Myocyte (in vitro differentiated cells): ENCODE measurements at places on chromosomes 16 and 17.

DNA sequence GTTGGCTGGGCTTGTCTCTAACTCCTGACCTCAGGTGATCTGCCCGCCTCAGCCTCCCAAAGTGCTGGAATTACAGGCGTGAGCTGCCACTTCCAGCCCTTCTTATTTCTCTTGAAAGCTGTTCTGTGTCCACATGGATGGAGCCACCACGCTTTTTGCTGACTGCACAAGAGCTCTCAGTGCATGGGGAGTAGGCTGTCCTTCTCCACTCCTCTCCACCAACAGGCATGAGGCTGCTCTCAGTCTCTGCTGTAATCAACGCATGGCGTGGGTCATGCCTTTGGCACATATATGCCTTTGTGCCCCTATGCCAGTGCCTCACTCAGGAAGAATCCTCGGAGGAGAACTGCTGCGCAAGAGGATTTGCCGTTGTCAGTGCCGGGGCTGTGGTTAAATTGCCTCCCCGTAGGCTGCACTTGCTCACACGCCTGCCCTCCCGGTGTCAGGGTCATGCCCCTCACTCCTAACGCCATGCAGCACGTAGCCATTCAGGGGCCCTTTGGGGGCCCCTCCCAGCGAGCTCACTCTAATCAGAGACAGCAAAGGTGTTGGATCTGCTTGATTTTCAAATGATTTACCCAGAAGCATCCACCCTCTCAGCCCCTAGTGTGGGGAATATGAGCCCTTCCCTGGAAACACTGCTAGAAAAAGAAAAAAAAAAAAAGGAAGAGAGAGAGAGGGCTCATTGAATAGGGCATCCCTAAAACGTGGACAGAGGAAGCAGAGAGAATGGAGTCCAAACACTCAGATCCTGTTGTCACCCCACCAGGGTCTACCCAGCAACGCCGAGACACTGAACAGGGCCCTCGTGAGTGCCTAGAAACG, 47.5 kb upstream of the ZCCHC14 start:
- peak; percentile 22 for DNase-seq

DNA sequence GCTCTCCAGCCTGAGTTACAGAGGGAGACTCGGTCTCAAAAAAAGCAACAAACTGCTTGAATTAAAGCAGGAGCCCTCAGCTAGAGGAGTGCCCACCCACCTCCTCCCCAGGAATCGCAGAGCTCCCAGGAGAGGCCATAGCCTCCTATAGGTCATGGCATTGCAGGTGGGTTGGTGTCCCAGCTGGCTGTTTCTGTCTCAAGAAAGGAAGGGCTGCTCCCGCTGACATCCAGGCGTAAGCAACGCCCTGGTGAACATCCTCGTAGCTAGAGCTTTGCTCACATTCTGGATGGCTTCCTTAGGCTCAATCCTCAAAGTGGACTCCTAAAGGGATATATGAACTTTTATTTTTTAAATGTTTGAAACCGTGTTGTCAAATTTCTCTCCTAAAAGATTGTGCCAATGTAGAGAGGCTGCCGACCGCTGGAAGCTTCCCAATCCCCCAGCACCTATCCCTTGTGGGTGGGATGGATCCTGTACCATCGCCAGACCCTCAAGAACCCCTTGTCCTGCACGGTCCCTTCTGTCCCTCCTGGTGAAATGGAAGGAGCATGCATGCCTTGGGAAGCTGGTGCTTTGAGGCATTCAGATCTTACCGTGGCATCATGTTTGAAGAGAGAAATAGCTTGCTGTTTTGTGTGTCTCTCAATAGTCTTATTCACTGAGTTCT, 5.9 kb downstream of the NLRC5 start:
- DNase-seq, result no peak

- DNase-seq, result no peak
These were observed 27.4 kb downstream of the EMP2 start for GRCh38 chr16:10552998-10553491.

DNA sequence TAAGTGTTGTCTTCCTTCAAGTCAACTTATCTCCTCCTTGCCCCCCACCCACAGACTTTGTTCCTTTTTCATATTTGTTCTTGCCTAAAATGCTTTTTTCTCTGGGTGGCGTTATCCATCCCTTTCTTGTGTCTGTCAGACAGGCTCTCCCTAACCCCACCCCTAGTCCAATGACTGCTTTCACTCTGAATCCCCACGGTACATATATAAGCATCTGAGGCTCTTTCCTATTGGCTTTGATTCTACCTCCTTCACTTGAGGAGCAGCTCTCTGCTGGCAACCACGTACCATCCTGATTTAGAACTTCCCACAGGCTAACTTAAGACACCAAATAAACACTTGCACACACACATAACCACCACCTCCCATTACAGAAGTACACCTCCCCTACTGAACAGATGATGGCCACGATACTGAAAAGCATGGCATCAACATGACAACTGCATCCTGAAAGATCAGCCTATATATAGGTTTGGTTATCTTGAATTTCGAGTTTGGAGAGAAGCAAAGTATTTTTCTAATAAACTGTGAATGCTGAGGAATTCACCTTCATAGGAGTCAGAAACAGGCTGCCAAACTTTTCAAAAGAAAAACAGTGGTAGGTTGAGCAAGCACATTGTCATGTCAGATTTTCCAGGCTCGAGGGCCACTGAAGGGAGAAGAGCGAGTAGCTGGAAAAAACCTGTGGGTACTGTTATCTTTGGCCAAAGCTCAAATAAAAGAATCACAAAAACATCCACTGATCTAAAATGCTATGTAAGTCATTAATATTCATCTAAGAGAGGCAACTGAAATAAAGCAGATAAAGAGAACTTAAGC, 24.3 kb downstream of the STAT3 start:
- DNase-seq, result peak; percentile 73

DNA sequence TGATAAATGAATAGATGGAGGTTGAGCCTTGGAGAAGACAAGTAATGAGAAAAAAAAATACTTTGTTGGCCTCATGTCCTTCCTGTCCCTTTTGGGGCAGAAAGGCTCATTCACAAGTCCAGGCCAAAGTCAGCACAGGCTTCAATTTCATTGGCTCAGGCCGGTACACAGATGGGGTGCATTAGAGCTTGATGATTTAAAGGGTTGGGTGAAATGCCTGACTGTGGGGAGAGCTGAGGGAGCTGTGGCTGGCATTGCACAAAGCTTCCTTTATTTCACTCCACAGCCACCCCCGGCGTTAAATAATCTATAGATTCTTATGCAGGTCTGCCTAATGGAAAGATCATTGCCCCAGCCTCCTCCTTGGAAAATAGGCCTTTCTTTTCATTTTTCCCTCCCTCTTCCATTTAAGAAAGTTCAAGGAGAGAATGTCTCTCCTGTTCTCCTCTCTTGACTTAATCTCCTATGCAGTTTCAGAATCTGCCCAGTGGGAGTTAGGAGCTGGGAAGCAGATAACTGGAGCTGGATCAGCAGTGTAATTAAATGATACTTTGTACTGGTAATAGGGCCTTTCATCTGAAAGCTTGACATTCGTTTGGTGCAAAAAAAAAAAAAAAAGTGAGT, 24.4 kb downstream of the YPEL2 start:
- no peak for DNase-seq

GRCh38 chr17:39777534-39778365, 40.0 kb downstream of the GRB7 start:
- DNase-seq, result no peak

DNA sequence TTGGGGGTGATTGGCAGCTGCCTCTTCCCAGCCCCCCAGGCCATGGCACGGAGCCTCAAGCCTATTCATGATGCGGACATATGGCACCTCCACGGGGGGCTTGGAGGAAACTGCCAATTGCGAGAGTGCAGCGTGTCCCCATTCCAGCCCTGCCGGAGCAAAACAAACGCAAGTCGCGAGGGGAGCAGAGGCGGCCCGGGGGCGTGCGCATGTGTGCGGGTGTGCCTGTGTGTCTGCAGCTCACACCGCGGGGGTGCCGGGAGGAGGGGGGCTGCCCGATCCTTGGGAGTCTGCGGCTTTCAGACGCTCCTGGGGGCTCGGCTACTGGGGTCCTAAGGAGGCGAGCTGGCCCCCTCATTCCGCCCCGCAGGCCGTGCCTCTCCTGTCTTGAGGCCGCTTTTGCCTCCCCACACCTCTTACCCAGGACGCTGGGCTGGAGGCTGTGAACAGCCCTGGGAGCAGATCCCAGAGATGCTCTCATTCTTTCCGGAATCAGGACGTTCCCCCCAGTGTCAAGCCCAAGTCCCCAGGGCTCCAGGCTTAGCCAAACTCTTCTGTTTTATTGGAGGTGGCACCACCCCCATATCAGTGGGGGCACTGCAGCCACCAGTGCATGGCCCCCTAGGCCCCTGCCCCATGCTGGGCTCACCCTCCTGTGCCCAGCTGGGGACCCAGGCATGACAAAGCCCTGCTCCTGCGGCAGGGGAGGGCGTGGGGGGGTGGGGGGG, 29.1 kb downstream of the ENDOV start:
- no peak for DNase-seq

DNA sequence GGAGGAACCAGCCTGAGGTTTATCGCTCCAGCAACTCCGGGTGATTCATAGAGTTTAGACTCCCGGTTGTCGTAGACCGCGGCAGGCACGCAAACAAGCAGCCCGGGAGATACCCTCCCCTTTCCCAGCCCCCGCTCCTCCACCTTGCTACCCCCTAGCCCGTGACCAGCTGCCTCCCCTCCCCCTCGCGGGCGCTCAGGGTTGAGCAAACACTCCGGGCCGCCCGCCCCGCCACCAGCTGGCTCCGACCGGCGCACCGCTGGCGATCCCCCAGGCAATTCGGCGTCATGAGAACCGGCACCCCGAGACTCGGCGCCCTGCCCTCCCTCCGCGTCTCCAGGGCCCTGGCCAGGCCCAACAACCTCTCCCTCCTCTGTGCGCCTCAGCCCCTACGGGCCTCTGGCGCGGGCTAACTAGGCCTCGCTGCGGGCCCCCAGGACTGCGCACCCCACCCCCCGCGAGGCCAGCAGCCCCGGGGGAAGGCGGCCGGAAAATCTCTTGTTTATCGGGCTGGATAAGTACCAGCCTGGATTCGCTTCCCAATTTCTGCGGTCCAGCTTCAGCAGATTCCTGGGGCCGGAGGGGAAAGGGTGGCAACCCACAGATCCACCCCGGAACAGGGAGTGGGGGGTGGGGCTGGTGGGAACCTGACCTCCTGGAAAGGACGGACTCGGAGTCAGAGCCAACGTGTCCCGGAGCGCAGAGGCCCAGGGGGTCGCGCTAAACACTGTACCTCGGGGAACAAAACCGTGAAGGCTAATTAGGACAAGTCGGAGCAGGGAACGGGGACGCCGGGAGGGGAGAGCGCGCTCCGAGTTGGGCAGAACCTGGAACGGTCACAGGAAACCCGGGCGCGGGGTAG, 951 bp upstream of the GPRC5C start:
- no peak for DNase-seq

DNA sequence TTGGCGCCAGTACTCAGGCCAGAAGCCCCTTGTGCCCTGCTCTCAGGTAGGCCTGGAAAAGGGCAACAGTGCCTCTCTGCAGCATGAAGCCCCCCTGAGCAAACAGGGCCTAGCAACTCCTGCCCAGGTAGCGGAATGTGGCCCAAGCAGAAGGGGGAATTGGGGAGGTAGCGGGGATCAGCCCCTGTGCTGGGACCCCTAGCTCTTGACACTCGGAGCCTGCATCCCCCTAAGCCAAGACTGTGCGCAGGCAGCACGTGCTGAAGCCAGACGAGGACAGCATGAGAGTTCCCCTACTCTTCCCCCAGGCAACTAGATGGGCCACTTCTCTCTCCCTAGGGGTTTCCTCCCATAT, 823 bp upstream of the CD2BP2 start:
- no peak for DNase-seq

- no peak for DNase-seq
These were observed 3.7 kb upstream of the BANP start for GRCh38 chr16:87947356-87948118.

DNA sequence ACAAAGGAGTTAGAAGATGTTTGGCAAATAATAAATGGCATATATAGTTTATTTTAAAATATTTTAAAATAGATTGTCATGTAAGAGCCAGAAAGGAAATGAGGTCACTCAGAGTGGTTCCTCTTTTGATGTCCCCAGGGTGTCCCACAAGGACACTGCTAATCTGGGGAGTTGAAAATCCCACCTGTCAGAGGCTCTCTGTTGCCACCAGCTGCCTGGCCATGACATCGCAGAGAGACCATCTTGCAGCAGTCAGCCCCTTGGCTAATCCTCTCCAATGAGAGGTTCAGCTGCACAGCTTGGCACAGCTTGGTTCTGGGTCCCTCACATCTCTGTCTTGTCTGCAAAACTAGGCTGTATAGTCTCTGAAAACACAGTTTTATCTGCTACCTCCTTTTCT, 11.0 kb upstream of the RBFOX1 start:
- peak; percentile 86 for DNase-seq

GRCh38 chr16:83247767-83248372, 559.9 kb upstream of the HSBP1 start:
- no peak for DNase-seq

GRCh38 chr16:50197582-50197981, 44.5 kb downstream of the TENT4B start:
- DNase-seq, result no peak

- no peak for DNase-seq
These were observed 1.4 kb upstream of the PITPNC1 start for GRCh38 chr17:67375716-67376115.

DNA sequence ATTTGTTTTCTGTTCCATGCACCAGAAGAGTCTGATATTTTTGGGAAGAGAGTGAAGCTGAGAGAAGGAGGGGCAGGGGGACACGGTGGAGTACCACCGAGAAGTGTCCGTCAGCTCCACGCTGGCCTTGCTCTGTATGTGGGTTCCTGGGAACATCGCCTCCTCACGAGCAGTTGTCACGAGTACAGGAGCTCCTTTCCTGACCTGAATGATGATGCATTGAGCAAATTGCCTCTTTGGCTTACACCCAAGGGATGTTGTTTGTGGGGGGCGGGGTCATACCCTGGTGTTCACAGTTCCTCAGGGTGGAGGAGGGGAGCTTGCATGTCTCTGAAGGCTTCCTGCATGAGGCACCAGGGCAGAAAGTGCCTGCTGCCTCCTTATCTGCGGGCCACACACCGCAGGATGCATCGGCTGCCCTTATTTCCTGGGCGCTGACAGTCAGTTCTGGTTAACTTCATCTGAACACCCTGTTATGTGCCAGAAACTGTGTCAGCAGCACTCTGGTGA, 36.2 kb downstream of the RGS9 start:
- DNase-seq, result peak; percentile 13

DNA sequence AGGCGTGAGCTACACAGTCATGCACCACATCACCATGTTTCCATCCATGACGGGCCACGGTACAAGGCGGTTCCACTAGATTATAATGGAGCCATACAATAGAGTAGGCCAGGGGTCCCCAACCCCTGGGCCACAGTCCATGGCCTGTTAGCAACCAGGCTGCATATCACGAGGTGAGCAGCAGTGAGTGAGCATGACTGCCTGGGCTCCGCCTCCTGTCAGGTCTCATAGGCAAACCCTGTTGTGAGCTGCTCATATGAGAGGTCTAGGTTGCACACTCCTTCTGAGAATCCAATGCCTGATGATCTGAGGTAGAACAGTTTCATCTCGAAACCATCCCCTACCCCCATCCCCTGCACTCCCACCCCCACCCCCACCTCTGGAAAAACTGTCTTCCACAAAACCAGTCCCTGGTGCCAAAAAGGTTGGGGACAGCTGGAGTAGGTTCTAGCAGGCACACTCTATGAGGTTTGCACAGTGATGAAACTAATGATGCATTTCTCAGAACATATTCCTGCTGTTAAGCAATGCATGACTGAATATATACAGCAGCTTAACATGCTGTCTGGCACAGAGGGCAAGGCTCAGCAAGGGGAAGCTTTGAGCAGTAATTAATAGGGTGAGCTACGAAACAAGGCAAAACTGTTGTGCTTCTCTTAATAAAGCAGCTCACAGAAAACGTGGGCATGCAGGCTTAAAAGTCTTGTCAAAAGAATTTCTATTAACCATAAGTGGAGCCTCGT, 108.0 kb downstream of the VPS53 start:
- DNase-seq, result no peak
